ENCODE measurements at places on chromosomes 2 and 18. TPM values are rescaled to one million over a fixed set of nuclear protein-coding genes. Genes with fewer than 3 reads are reported as not detected.

Gene STPG4
- 0.35 TPM for total RNA-seq

Gene GPR39
- total RNA-seq: 0.83 TPM

Gene TM4SF20
- total RNA-seq: not detected

DNA sequence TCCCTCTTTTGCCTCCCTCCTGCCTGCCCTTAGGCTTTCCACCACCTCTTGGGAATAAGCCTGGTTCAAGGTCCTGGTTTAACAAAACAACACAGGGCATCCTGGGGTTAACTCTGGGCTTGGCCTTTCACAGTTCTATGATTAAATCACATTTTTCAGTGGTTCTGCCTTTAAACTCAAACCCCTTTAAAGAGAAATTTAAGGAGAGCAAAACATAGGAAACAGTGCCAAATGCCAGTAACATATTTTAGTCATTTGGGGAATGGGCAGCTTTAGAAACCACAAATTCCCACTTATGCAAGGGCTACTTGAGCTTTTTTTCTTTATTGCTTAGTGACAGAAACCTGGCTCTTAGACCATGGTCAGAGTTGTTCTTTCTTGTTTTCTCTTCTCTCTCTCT is 112.2 kb upstream of the FZD5 start:
- no peak for DNase-seq

- no peak for DNase-seq
Observed at GRCh38 chr2:118231759-118232158, 143.5 kb downstream of the INSIG2 start.

DNA sequence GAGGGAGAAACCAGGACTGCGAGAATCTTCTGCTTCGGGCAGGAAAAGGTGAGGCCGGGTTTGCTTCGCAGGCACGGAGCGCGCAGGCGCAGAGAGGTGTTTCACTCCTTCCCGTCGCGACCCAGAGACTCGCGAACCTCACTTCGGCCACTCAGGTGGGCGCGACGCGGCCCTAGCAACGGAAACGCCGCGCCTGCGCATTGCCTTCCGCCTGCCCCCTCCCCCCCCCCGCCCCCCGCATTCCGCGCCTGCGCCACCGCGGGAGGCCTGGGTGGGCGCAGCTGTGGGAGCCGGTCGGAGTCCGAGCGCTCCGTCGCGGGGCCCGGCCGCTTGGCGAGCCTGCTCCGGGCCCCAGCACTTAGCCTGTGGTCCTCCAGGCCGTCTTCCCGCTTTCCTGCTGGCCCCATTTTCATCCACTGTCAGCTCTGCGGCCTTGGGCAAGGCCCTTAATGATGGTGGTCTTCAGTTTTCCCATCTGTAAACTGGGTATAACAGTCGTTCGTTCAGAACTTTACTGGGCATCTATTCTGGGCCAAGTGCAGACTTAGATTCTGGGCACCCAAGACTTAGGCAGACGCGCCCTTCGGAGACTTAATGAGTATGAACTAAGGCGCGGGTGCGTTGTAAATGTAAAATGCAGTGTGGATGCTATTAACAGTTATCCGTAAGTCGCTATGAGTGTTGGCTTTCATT is 62.1 kb upstream of the ACKR3 start:
- DNase-seq: peak; percentile 84

Data from ovary (tissue), 10 donors.